ENCODE measurements at places on chromosomes 4 and X. TPM values are rescaled to one million over a fixed set of nuclear protein-coding genes. Genes with fewer than 3 reads are reported as not detected.

The XAGE1A gene
- total RNA-seq, result not detected

The UGT2B17 gene
- not detected for total RNA-seq

The CLDN22 gene
- total RNA-seq, result not detected

The SPATA18 gene
- total RNA-seq, result 0.44 TPM

The PLK4 gene
- total RNA-seq, result 1.1 TPM
